ENCODE measurements at places on chromosomes 7 and 10. TPM values are rescaled to one million over a fixed set of nuclear protein-coding genes. Genes with fewer than 3 reads are reported as not detected.

The MACROH2A2 gene
- 15.8 TPM for total RNA-seq

The GHRHR gene
- total RNA-seq, result not detected

The GFRA1 gene
- 1.5 TPM for total RNA-seq

The ERVW-1 gene
- total RNA-seq, result 0.15 TPM

The EN2 gene
- not detected for total RNA-seq

The PCDH15 gene
- 0.93 TPM for total RNA-seq

The ADCY1 gene
- total RNA-seq, result 2.8 TPM

The CDK5 gene
- 7.1 TPM for total RNA-seq

- DNase-seq, result no peak
These were observed 89.6 kb downstream of the PODXL start for GRCh38 chr7:131466735-131467365.

GRCh38 chr10:871951-872403, 59.5 kb downstream of the LARP4B start:
- no peak for DNase-seq

DNA sequence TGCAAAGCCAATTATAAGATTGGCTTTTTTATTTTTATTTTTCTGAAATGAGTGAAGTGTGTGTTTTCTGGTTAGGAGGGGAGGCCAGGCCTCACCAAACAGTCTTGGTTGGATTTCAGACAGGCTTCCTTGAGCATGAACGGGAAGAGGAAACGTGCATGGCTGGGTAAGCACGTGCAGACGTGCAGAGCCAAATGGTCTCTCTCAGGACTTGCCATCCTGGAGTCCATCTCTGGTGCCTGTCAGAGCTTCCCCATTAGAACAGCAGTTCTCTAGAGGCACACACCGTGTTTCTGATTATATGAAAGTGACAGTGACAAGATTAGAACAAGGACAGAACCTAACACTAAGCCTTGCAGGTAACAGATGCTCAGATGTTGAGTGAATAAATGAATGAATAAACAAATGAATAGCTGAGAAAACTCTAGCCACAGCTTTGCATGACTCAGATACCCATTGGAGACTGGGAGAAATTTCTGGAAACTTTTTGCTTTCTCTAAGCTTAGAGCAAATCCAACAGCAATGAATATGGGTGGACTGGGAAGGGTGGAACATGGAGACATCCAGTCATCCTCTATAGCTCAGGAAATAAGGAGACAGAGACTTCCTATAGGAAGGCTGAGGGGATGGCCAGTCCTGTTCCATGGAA, 11.8 kb upstream of the CALD1 start:
- DNase-seq, result no peak

DNA sequence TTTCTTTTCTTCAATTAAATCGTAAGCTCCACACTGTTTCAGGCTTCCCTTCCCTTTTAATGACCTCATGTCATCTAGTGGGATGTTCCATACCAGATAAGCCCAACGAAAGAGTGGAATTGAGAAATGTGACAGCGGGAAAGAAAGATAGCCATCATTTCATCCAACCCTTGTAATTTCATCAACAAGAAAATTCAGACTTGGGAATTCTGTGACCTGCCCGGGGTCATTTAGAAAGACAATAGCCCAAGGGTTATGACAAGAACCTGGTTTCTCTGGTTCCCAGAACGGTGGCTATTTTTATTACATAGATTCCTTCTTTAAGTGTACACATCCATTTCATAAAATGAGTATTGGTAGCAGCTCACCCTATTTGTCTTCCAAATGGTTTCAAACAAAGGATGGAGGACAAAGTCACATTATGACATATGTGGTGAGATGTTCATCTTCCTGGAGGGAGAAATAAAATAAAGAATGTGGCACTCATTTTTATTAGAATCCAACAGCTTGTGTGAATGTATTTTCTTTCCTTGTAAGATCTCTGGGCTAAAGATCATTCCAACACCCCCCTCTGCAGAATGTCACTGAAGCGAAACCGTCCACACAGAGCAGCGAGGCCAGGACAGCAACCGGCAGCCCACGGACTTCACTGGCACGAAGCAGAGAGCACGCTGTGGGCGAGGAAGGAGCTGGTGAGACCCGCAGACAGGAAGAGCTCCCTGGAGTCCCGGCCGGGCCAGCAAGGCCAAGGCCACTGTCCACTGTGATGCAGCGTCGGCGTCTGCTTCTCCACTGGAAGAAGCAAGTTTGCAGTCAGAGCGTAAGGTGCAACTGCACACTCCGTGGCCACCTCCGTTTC, 199.9 kb downstream of the KLF6 start:
- no peak for DNase-seq

DNA sequence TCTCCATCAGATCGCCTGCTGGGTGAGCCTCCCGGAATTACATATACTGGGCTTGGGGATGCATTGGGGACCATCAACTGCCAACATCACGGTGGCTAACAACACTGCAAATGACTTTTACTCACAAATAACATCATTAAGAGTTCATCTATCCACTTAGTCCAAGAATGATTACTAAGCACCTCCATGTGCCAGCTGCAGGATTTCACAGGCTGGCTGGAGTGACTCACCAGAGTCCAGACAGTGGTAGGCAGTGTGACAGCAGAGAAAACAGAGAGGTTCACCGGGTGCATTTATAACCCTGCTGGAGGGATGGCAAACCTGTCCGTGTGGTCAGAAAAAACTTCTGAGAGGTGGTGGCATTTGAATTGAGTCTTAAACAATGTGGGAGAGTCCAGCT, 3.2 kb upstream of the IGFBP3 start:
- DNase-seq, result no peak

DNA sequence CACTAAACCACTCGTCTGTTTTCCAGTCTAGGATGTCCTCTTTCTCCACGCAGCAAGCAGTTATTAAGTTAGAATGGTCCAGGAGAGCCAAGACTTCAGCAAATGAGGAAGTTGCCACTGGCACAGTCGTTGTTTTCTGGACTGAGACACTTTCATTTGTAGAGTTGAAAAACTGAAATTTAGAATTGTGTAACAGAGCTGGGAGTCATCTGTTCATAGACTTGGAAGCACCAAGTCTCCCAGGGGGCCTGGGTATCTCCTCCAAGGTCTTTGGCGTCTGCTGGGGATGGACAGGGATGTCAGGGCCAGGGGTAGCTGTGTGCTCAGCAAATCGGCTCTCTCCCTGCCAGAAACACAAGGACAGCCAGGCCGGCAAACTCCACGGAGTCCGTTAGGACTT, 208.4 kb downstream of the FANK1 start:
- no peak for DNase-seq

DNA sequence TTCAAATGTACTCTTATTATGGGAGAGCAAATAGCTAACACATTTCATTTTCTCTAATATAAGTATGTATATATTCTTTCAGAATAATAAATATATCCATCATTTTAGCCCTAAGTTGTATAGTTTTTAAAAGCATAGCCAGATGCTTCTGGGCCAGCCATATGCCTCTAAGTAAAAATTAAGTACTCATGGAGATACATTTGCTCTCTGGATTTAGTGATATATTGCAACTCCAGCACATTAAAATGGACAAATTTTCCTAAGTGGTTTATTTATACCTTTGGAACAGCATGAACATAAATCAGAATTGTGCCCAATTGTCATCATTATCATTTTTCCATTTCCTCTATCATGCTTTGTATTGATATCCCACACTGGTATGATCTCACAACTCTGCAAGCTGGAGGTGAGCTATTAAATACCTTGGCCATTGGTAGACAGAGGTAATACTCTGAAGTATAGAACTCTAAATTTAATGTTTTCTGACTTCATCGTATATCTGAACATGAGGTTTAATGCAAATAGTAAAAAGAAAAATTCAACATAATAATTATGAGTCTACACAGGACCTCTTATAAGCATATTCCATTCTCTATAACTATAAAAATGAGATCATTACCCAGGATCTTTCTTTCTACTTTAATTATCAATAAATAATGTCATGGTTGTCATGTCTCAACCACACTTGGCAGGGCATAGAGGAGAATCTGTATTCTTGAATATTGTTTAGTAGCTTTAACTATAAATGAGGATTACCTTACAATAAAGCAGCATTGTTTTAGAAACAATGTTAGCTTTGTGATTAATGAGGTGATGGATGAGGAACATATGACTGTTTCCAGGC, 90.8 kb downstream of the AGMO start:
- no peak for DNase-seq

- DNase-seq, result no peak
These were observed 179.9 kb downstream of the MGMT start for GRCh38 chr10:129646973-129647372.

DNA sequence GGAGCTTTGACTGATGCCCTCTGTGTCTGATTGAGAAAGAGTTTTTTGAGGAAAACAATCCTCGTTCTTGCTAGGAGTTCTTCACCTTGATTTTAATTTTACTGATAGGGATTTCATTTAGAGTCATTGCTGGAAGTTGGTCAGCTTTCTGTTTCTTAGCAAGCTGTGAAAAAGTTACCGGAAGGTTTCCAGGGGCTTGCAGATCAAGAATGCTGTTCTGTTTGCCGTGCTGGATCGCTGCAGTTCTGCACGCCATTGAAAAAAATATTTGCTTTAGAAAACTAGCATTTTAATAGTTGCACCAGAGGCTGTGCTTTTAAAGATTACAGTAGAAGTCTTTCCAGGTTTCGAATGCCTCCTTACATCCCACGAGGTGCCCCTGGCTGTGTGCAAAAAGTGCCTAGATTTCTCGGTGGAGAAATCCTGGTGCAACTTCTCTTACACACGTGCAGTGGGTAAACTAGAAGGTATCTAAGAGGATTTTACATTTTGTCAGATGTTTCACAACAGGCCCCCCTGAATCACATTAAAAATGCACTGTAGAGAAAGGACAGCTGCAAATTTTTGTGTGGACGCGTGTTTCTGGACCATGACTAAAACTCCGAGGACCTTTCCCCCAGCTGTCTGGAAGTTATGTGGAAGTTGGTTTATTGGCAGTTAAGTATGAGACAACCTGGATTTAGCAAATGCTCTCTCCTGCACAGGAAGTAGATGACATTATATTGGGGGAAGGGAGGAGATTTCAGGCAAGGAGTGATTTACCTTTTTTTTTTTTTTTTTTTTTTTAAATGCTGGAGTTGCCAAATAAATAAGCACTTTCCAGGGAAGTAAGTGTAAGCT, 5.8 kb downstream of the TCF7L2 start:
- no peak for DNase-seq

GRCh38 chr7:46205478-46205877, 284.4 kb upstream of the IGFBP3 start:
- DNase-seq, result no peak

DNA sequence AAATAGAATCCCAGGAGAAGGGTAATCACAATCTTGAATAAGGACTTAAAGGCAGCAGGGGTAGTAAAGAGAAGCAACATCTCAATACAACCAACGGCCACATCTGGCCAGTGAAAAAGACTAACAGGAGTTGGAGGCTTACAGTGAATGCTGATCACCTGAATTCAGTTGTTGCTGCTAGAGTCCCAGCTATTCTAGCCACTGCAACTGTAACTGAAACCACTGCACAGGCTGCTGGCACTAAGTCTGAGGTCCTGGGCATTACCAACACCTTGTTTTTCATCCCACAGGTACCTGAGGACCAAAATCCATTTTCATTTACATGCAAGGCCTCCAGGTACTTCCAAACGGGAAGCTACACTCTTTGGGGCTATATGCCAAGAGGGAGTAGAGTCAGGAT, 44.4 kb downstream of the TPK1 start:
- no peak for DNase-seq

Data from heart left ventricle (tissue), 16 donors.